ENCODE measurements at places on chromosomes 7 and 10.

GRCh38 chr7:98733036-98733435 is 116.0 kb downstream of the NPTX2 start:
- peak; percentile 62 for DNase-seq

GRCh38 chr7:150420242-150420641 is 30.2 kb upstream of the GIMAP8 start:
- no peak for DNase-seq

GRCh38 chr7:139360948-139361307 is 1.2 kb downstream of the LUC7L2 start:
- no peak for DNase-seq

- no peak for DNase-seq
These were observed 126.5 kb upstream of the UNC5B start for GRCh38 chr10:71085689-71086438.

GRCh38 chr7:149825567-149826343 is 12.4 kb upstream of the ZNF862 start:
- no peak for DNase-seq

GRCh38 chr10:86628311-86628710 is 26.0 kb upstream of the OPN4 start:
- DNase-seq = no peak

DNA sequence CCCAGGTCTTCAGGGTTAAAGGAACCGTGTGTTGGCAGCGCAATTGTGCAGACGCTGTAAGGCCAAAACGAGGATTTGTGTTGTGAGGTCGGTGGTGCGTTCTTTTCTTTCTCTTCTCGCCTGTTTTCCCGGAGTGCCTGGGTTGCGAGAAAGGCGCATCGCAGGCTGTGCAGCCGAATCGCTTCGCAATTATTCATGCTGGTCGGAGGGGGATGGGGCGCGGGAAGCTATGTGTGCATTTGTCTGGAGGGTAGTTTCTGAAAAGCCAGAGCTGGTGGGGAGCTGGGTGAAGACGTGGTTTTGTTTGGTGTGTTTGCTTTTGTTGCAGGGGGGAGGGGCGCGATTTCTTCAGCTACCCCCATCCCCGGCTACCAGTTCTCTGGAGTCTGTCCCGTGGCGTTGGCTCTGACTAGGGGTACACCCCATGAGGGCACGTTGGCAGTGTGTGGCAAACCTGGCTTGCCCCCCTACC is 2.1 kb downstream of the MXI1 start:
- DNase-seq = no peak

DNA sequence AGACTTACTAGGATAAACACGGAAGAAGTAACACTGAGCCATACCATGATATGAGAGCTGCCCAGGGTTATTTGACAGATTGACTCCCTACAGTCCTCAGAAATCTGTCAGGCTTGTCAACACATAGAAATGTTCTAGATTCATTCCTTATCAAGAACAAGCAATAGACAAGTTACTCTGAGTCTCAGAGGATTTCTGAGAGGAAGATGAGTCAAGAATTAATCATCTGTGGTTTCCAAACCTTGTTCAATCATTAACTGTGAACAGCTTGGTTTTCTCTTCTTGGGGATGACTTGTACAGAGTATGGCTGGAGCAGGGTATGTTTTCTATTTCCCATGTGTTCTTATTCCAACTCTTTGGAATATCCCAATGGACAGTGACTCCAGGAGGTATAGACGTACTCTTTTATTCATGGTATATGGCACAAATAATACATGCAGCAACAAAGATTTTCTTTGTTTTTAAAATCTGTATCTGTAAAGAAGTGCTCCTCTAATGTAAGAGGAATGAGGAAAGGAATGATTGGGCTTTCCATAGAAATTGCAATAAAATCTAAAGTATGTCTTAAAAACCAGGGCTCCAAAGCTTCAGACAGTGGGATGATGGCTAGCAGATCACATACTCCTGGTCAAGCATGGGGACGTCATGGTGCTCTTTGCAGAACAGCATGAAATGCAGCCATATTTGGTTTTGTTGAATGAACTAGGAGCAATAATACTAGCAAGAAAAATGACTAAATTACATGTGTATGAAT is 11.9 kb upstream of the SFR1 start:
- DNase-seq = no peak

- DNase-seq = no peak
These were observed 182.7 kb upstream of the MKLN1 start for GRCh38 chr7:131145026-131145425.

DNA sequence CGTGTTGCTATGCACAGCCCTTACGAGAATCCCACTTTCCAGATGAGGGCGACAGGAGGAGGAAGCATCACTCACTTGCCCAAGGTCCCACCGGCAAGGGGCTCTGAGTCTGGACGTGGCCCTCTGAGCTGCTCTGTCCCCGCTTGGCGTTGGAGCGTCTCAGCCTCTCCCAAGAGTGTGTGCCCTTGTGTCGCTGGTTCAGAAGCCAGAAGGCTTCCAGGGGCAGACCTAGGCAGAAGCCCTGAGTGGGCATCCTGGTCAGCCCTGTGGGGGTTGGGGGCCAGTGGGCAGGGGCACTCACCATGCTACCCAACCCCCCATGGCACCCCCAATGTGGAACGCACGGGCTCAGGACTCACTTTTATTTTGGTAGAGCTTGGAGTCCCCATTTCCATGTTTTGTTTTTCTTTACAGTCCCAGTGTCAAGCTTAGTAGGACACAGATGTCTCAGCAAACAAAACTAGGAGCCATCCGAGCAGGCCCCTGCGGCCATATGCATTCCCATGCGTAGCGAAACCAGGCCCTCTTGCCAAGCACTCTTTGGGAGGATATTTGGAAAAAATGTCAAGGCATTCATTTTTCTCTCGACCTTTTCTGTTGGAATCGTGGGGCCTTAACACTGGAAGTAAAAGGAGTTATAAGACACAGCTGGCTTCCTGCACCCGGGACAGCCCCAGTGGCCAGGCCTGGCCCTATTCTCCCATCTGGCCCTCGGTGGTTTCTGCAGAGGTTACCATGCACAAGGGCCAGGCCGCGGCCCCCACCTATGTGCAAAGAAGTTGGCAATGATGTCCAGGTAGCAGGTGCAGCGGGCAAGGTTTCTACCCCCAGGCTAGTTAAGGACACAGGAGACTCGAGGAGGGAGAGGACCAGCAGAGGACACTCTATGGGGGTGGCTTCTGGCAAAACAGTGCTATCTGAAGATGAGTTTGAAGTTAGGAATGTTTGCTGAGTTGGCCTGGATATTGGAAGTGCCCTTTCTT is 97.0 kb downstream of the LHPP start:
- no peak for DNase-seq

DNA sequence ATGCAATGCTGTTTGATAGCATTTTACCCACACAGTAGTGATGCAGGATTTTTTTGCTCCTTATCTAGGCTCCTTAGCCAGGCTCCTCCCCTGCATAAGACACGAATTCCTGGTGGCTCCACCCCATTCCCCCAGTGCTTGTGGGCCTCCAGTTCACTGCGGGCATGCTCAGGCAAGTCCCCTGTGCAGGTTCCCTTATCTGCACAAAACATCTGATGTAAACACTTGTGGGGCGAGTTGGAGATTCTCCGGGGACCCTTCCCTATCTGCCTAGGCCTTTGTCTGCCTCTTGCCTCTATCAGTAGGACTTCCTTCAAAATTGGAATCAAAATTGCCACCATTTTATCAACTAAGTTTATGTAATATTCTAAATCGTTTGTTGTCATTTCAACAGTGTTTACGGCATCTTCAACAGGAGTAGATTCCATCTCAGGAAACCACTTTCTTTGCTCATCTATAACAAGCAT is 5.4 kb upstream of the STK17A start:
- DNase-seq = no peak

DNA sequence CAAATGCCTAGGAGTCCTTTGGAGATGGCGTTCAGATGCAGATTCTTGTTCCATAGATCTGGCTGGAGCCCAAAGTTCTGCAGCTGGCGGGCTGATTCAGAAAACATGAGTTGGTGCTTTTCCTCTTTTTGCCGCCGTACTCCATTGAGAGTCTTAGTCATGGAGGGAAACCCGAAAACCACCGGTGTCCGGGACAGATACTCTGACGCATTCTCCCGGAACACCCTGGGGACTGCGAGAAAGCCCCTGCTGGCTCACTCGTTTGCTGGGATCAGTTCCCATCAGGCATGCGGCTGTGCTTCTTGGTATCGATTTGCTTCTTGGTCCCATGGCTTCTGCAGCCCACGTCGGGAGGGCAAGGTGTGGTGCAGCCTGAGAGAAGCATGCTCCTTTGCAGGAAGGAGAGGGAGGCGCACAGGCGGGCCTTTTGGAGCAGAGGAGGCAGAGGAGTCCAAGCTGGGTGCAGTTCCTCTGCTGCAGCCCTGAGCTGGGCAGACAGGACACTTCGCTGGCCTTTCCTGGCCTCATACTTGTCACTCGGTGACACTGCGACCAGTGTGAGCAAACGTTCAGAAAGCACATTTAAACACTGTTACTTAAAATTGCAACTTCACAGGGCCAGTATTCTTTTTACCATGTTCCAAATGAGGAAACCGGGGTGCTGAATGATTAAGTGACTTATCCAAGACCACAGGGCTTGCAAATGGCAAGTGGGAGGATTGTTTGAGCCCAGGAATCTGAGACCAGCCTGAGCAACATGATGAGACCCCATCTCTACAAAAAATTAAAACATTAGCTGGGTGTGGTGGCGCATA is 30.6 kb upstream of the PFKFB3 start:
- DNase-seq = no peak

DNA sequence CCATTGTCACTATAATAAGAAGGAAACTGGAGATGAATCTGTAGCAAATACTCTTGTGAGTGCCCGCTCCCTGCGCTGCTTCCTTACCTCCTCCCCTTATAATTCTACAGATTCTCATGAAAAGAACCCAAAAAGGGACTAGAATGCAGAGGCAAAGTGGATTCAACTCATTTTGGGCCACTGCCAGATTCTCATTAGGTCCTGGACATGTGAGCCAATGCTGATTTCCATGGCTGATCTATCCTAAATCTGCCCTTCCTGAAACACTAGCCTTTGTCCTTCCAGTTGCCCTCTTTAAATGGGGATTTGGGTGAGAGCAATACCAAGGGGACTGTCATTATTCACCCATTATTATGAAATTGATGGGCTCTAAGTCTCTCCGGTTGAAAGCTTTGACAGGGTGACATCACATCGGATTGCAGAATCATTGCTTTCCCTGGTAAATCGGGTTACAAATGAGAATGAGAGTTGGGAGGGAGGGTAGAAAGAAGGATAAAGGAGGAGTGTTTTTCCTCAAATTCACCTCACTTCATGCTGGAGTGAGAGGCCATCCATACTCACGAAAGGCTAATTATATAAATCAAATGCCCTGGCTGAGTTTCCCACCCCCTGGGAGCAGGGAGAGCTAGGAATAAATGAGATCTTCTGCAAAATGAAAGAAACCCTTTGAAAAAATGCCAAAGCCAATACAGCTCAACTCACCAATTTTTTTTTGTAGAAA is 37.5 kb downstream of the PTN start:
- DNase-seq = no peak

DNA sequence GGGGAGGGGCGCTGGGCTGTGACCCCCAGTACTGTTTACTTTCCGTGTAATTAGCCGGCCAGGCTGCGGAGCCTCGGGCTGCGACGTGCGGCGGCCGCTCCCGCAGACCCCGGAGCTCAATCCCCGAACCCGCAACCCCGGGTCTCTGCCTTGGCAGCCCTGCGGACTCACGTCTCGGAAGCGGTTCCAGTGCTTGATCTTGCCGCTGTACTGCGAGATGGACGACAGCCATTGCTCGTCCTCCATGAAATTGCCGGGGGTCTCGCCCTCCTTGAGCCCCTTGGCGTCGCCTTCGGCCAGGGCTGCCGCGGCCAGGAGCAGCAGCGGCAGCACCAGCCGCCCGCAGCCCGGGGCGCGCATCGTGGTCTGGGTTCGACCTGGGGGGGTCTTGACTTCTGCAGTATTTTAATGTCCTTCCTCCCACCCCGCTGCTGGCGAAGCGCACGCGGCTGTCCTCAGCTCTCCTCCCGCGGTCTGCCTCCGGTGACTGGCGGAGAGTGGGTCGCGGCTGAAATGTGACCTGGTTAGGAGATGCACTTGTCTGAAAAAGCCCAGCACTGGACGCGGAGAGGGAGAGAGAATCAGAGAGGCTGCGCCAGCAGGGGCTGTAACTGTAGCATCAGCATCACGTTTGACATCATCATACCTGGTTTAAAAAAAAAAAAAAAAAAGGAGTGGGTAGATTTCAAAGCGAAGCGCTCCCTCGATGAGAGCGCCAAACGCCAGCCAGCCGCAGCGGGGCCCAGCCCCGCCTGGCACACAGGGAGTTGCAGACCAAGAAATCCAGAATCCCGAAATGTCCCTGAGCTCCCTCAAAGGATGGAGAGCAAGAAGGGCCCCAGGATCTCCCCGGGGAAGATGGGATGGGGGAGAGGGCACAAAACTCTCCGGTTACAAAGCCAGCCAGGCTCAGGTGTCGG is at the start of gene SPOCK2:
Gene SPOCK2, minus strand, starts transcription at position 583 of the 920 bp plus-strand sequence. Its CDS starts 223 bp downstream, at position 360.
- DNase-seq = peak; percentile 53

- DNase-seq = no peak
These were observed 123.9 kb downstream of the COL26A1 start for GRCh38 chr7:101486433-101487104.

- DNase-seq = no peak
These were observed 117.6 kb downstream of the TCERG1L start for GRCh38 chr10:131193923-131194322.

DNA sequence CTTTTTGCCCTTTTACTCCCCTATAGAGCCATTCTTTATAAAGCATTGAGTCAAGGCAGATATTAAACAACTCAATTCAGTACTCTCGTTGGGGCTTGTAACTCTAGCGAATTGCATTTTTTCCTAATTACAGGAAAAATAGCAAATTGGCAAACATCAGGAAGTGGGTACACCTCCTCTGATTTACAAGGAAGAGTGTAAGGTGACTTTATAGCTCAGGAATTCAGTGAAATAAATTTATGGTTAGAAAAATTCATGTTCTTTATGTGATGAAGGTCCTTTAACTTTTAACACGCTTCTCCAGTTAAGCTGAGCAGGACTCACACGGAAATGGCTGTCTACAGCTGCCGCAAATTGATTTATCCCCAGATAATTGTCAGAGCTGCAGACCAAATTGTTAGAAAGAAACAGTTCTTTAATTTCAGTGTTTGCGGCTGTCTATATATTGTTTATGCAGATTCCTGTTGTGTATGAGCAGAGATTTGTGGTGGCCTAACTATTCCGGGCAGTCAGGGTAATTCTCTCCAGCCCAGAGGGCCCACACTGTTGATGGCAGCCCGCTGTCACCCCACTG is 151.1 kb upstream of the MKI67 start:
- DNase-seq = no peak

- no peak for DNase-seq
These were observed 3.7 kb downstream of the SEMA4G start for GRCh38 chr10:100972904-100973535.

- no peak for DNase-seq
These were observed 315.3 kb downstream of the BMPER start for GRCh38 chr7:34220506-34221185.

- DNase-seq = no peak
These were observed 3.3 kb downstream of the SLIT1 start for GRCh38 chr10:97182288-97182990.

DNA sequence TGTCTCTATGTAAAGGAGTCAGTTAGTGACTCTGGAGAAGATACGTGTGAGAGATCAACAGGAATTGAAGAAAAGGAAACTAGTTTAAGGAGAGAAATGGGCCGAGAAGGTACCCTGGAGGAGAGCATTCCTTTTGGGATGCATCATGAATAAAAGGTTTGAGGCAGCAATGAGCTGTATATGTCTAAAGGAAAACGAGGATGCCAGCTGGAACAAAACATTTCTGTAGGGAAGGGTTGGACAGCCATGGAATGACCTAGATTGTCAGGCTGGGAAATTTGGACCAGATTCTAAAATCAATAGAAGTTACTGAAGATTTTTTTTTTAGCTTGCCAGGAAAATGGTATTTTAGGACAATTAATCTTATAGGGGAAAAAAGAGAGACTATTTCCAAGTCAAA is 17.2 kb upstream of the MPP7 start:
- no peak for DNase-seq

- DNase-seq = no peak
These were observed 54.4 kb downstream of the STK17A start for GRCh38 chr7:43637114-43637806.

Data from stimulated activated CD4-positive, alpha-beta T cell treated with anti-CD3 and anti-CD28 coated beads, Interleukin-2, amount 100 ng/mL, for 48 hours (primary cell).